Activated CD4-positive, alpha-beta T cell treated with anti-CD3 and anti-CD28 coated beads, Interleukin-2, amount 10 ng/mL, durations not matched to agents 7 days and 5 days (primary cell): ENCODE measurements at places on chromosomes 2 and 18. TPM values are rescaled to one million over a fixed set of nuclear protein-coding genes. Genes with fewer than 3 reads are reported as not detected.

GRCh38 chr2:183998797-183999190 is 599.5 kb upstream of the ZNF804A start:
- no peak for DNase-seq

The CWC22 gene
- 24.0 TPM for total RNA-seq

- no peak for DNase-seq
Measured at GRCh38 chr2:42819160-42819559, 26.8 kb upstream of the HAAO start.

DNA sequence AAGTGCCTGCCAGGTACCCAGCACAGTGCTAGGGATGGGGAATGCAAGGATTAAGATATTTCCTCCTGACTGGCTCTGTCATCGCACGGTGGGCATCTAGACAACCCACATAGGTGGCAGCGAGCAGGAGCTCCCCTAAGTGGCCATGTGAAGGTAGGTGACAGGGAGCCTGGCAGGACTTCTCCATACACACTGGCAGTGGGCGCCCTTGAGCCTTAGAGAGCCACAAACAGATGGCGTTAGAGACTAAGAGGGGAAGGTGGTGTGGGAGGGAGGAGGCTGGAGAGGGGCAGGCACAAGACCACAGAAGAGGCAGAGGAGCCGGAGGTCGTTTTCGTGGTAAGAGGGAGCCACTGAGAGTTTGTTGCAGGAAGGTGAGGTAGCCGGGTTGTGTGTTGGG is 15.2 kb downstream of the PRELID3A start:
- DNase-seq, result no peak

DNA sequence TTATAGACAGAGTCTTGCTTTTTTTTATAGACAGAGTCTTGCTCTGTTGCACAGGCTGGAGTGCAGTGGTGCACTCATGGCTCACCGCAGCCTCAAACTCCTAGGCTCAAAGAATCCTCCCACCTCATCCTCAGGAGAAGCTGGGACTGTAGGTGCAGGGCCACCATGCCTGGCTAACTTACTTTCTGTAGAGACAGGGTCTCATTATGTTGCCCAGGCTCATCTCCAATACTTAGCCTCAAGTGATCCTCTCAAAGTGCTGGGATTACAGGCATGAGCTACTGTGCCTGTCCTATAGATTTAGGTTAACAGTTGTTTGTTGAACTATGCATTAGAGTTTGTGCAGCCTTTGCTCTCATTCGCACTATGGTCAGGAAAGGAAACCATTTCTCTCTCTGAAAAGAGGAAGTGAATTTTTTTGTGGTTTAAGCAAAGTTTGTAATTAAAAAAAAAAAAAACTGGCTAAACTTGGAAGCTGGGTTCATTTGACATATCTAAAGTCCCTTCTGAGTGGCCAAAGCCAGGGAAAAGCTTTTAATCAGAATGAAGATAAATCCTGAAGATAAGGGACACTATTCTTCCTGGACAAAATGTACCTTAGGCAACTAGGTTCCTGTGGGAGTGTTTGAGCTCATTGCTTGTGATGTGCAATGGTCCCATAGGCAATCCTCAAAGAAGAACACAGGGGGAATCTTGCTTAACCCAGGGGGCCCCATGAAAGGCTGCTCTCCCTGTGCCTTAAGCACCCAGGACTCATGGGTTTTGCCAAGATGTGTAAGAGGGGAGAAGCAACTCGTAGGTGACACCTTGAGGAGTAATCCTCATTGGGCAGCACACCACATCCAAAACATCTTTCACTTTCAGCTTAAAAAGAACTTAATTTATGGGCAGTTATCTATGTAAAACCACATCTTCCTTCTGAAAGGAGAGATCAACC is 201.7 kb downstream of the MREG start:
- DNase-seq, result peak; percentile 6
